CD4-positive, CD25-positive, alpha-beta regulatory T cell (primary cell): ENCODE measurements at places on chromosomes 5 and 9. TPM values are rescaled to one million over a fixed set of nuclear protein-coding genes. Genes with fewer than 3 reads are reported as not detected.

The SSBP2 gene
- 17.6 TPM for total RNA-seq

The RELL2 gene
- total RNA-seq = 20.5 TPM

- H3K4me3 ChIP-seq = no peak overlapping the region
- no peak for DNase-seq
- no peaks in the 10 kb centered on the region for H3K4me1 ChIP-seq
- H3K27me3 ChIP-seq = no peaks in the 10 kb centered on the region
Observed at GRCh38 chr5:108214857-108215256, 167.0 kb downstream of the FBXL17 start.

- no peak overlapping the region for H3K4me3 ChIP-seq
- no peaks in the 10 kb centered on the region for H3K36me3 ChIP-seq
- no peak overlapping the region for H3K27ac ChIP-seq
- H3K27me3 ChIP-seq = no peaks in the 10 kb centered on the region
- DNase-seq = no peak
- H3K4me1 ChIP-seq = no peaks in the 10 kb centered on the region
Observed at GRCh38 chr9:28779243-28779642, 1206.0 kb upstream of the C9orf72 start.

- peaks cover 27% of the 10 kb centered on the region for H3K36me3 ChIP-seq
- H3K27me3 ChIP-seq = no peaks in the 10 kb centered on the region
- H3K4me1 ChIP-seq = peaks cover 52% of the 10 kb centered on the region
- H3K27ac ChIP-seq = no peak overlapping the region
- peak overlapping the region; percentile 66 for H3K4me3 ChIP-seq
Observed at GRCh38 chr9:114908104-114908622, 22.2 kb downstream of the TNFSF8 start.

DNA sequence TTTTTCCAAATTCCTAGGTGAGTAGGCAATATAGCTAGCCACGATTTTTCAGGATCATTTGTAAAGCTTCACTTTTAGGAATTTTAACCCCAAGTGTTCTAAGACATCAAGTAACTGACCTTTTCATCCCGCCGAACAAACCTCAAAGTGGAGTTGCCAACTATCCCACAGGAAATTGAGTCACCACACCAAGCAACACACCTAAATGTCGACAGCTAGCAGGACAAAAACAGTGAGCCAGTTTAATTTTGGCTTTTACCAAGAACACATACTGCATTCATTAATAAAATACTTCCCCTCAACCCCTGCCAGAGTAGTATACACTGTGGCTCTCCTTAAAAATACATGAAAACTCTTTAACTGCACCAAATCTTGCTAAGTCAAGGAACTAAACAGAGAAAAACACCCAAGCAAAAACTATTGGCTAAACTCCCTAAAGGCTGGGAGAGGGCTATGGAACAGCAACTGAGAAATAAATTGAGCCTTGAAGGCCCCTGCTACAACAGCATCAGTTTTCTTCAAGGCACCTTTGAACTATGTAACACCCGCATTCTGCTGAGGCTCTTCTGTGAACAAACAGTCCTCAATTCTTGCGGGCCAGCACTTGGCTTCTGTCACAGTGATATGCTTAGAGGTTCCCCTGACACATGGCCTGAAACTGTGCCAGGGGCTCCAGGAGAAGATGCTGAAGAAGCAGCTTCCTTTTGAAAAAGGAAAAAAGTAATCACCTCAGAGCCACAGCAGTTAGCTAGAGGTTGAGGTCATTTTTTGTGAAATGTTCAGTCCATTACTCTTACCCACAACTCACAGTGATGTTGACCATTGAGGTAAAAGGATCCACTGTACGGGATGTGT lies 459.6 kb downstream of the RAB3C start:
- H3K27me3 ChIP-seq = peaks cover 15% of the 10 kb centered on the region
- H3K27ac ChIP-seq = no peak overlapping the region
- DNase-seq = no peak
- no peaks in the 10 kb centered on the region for H3K36me3 ChIP-seq

DNA sequence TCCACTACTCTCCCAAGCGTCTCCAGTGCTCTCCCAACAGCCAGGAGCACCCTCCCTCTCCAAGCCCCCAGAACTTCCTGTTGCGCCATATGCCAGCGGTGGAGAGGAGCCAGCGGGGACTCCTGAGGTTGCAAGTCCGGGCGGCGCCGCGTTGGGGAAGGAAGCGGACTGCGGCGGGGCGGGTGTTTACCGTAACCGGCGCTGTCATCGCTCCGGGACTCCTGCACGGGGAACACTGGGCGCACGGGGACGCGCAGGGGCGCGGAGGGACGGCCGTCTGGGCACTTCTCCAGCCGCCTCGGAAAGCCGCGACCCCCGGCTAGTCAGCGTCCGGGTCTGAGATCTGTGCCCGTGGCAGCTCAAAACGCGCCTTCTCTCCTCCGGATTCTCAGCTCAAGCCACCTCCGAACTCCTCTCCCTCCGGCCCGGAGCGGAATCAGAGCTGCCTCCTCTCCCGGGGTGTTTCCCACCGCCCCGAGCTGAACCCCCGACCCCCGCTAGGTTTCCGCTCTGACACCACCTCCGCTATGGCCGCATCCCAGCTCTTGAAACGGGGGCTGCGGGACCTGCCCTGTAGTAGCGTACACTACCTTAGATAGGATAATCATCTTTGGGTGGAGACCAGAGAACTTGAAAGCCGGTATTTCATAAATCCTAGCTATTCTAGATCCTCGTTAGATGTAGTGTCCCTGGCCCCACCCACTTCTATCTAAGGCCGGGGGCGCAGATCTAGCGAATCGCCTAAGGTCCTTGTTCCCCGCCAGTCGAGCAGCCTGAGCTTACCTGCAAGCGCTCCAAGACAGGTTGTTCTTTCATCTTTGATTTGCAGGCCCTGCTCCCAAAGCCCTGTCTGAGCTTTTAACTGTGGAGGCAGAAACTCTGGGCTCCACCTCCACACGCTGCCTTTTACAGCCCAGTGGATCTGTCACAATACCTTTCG lies at the start of gene TRPM6:
Gene TRPM6 (minus strand): TSS at position 881 of the 940 bp plus-strand sequence. CDS start 65 bp downstream, at position 816.
- peaks cover 27% of the 10 kb centered on the region for H3K27me3 ChIP-seq
- peak within 1 kb of the TSS; percentile 39 for H3K4me3 ChIP-seq
- no peak within 1 kb of the TSS for H3K27ac ChIP-seq
- no peak for DNase-seq
- H3K4me1 ChIP-seq = peaks cover 12% of the 10 kb centered on the region

- no peak overlapping the region for H3K27ac ChIP-seq
- H3K36me3 ChIP-seq = no peaks in the 10 kb centered on the region
- no peaks in the 10 kb centered on the region for H3K27me3 ChIP-seq
- no peak overlapping the region for H3K4me3 ChIP-seq
Observed at GRCh38 chr9:72577212-72577753, 55.9 kb downstream of the TMC1 start.

DNA sequence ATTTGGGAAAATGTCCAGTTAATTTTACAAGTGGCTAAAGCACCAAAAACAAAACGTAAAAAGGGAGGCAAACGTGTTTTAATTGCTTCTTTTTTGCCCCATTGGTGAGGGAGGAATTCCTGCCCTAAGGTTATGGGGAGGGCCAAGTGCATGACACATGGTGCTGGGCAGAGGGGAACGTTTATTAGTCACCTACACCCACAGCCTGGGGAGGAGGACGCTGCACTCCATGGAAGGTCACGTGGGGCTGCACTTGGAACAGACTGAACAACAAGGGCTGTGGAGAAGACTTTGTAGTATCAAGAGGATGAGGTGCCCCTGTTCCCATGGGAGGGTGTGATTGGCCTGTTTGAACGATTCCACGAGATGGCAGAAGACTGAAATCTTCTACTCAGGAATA lies 13.7 kb upstream of the ADAMTS16 start:
- H3K36me3 ChIP-seq = no peaks in the 10 kb centered on the region
- no peaks in the 10 kb centered on the region for H3K27me3 ChIP-seq
- no peak overlapping the region for H3K27ac ChIP-seq
- H3K4me3 ChIP-seq = no peak overlapping the region
- no peak for DNase-seq

DNA sequence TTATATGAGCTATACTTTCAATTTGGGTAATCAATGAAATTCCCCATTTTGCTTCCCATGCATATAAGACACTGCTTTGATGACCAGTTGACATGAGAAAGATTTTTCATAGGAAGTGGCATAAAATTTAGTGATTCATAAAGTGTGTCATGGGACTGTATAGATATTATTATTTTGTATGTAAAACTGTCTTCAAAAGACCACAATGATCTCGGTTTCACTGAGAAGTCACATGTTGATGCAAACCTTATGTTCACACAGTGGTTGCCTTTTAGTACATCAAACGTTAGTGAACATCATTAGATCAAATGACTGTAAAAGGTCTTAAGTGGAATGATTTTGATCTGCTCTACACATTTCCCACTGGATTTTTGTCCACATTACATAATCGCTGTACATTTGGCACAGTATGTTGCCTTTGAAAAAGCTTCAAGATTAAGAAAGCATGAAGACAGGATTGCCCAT lies 349.2 kb upstream of the MEF2C start:
- DNase-seq = no peak
- H3K27me3 ChIP-seq = no peaks in the 10 kb centered on the region
- no peak overlapping the region for H3K4me3 ChIP-seq
- no peaks in the 10 kb centered on the region for H3K4me1 ChIP-seq

DNA sequence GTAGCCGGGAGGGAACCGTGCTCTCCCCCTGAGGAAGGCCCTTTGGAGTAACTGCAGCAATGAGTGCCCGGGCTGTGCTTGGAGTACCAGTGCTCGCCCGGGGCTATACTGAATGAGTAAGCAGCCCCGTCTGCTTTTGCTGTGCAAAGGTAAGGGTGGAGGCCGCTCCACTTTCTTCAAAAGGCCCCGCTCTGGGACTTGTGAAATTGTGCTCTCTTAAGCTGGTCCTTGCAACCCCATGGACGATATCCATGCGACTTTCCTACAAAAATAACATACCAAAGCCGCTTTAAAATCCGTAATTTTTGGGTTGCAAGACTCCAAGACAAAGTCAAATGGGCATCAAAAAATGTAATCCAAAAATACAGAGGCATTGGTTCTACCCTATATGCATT lies 578 bp upstream of the TNFAIP8 start:
- H3K27ac ChIP-seq = peak overlapping the region; percentile 75
- no peaks in the 10 kb centered on the region for H3K27me3 ChIP-seq
- H3K36me3 ChIP-seq = no peaks in the 10 kb centered on the region

DNA sequence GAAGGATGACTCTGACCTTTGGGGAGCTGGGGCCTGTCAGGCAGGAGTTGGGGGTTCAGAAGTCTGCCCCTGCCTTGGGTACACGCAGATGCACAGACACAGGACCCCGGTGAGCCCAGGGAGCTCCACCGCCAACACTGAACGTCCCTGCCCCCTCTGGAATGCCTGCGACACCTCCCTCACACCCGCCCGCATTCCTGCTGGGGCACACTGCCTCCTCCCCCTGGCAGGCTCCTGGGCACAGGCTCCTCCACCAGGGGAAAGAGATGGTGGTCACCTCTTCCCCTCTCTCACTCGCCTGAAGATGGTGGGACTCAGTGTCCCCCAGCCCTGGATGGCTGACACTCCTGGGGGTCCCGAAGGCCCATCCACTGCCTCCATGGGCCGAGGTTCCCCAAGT lies 12.0 kb downstream of the CRB2 start:
- no peaks in the 10 kb centered on the region for H3K27me3 ChIP-seq
- no peak overlapping the region for H3K4me3 ChIP-seq
- no peak for DNase-seq
- no peak overlapping the region for H3K27ac ChIP-seq
- no peaks in the 10 kb centered on the region for H3K36me3 ChIP-seq
- H3K4me1 ChIP-seq = no peaks in the 10 kb centered on the region
